NCI-H1105 (cell line): ENCODE measurements at places on chromosomes 12 and 14.
A peak's percentile ranks its signal among the peaks of the same experiment; 100 is the strongest.

DNA sequence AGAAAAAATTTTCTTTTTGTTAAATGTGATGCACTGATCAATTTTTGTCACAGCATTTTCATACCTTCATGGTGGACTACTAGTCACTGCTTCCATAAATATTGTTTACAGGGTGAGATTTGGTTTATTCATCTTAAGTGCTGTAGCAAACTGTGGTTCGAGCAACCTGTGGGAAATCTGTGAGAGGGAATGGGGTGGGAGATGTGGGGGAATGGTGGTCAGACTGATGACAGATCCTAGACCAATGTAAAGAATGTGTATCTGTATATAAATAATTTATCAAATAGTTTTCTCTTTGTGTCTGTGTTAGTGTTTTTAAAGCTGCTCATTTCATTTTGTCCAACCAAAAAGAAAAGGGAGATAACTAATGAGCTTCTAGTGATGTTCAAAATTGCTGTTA is 26.7 kb downstream of the CSRP2 start:
- DNase-seq, result no peak

DNA sequence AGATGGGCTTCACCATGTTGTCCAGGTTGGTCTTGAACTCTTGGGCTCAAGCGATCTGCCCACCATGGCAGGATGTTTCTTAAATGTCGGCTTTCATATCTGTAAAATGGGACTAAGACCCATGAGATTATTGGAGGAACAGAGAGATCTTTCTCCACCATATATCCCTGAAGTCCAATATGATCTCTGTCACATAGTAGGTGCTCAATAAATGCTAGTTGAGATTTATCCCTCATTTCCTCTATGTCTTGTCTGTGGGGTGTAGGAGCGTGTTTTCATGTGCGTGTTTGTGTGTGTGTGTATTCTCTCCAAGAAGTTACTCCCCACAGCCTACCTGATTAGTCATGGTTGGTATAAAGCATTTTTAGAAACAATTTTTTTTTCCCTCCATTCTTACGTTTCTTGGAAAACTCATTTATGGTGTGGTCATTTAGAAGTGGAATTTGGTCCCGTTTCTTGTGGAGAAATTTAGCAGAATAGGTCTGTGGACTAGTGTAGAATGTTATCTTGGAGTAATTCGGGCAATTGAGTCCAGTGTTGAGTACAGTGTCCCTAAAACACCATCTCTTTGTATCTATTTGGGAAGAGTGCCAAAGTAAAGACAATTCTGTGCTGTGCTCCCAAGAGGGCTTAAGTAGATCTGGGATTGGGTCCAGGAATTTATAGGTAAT is 4.3 kb downstream of the STRAP start:
- peak; percentile 38 for DNase-seq

- DNase-seq, result no peak
Measured at GRCh38 chr14:23286902-23287479, 1.1 kb upstream of the HOMEZ start.

DNA sequence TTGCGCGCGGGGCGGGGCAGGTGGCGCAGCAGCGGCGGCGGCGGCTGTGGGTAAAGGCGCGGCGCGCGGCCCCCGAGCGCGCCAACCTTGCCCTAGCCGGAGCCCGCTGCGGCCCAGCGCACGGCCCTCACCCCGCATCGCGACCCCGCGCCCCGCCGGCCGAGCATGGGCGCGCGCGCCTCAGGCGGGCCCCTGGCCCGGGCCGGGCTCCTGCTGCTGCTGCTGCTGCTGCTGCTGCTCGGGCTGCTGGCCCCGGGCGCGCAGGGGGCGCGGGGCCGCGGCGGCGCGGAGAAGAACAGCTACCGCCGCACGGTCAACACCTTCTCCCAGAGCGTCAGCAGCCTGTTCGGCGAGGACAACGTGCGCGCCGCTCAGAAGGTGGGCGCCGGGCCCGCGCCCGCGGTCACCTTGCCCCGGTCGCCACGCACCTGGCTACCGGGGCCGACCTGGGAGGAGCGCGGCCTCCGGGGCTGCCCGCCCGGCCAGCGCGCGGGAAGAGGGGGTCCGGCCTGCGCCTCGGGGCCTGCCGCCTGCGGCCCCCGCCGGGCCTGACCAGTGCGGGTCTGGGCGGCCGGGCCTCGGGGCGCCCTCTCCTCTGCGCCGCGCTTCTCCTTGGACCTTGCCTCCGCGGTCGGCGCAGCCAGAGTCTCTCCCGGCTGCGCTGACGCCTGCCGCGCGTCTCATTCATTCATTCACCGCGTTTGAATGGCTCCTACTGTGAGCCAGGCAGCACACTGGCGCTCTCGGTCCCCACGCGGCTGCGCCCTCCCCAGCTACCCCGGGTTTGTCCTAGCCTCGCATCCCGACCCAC is at the start of gene BRI3BP:
BRI3BP (plus strand) TSS at position 20 of the 811 bp plus-strand sequence; CDS start at position 166, 146 bp downstream.
- peak; percentile 42 for DNase-seq

DNA sequence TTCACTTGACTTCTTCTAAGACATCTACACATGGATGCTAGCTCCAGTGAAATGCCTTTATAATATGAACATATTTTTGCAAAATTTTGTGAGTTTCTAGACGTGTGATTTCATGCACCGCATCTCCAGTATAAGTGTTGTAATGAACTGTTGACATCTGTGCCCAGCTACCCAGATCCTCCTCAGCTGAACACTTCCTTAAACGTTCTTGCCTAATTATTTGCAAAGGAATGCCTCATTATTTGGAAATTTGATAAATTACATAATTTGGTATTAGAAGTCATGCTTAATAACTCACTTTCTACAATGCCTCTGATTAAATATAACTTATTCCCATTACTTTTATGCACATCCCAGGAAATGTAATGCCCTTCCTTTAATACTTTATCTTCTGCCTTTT is 14.0 kb downstream of the OR11G2 start:
- DNase-seq, result no peak

- no peak for DNase-seq
Measured at GRCh38 chr14:71985538-71986189, 53.4 kb downstream of the RGS6 start.

DNA sequence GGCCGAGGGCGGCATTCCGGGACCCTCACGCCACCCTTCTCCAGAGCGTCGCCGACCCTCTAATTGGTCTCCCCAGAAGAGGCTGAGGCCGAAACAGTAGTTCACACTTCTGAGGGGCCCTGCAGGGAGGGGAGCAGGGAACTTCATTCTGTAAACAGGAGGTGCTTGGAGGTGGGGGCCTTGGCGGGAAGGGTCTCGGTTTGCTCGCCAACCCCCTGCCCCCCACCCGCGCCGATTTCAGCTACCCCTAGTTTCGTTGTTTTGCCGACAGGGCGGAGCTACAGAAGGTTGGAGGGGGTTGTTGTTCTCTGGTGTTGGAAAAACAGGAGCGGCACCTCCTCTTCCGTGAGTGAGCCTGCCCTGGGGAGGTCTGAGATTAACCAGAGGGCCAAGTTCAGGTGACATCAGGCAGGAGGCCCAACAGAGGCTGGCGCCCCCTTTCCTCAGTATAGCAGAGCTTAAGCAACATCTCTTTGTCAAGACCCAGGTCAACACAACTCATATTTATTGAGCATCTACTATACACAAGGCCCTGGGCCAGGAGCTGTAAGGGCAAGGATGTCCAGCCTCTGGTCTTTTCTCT is 682 bp downstream of the ERBB3 start:
- DNase-seq, result no peak

DNA sequence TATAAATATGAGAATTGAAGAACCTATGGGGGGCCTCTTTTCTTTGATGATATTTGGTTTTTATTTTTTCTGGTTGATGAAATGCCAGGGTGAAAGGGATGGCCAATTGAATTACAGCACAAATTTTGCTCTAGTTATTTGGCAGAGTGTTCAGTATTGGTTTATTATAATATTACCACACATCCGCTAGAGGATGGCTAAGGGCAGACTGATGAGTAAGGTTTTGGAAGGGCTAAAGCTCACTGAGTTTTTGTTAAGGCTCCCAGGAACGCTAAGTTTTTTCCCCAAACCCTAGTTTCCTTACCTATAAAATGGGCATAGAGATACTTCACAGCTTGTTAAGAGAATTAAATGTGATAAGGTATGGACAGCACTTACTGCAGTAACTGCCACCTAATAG is 34.3 kb upstream of the LRRC10 start:
- no peak for DNase-seq

GRCh38 chr12:27906127-27906500 is 66.4 kb downstream of the PTHLH start:
- no peak for DNase-seq

DNA sequence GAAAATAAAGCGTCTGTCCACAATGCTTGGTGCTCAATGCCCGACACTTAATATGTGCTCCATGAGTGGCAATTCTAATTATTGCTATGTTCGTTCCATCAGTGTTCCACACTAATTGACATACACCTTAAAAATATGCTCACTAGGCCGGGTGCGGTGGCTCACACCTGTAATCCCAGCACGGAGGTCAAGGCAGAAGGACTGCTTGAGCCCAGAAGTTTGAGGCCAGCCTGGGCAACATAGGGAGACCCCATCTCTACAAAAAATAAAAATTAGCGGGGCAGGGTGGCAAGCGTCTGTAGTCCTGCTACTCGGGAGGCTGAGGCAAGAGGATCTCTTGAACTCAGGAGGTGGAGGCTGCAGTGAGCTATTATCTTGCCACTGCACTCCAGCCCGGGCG is 635 bp upstream of the HECTD4 start:
- no peak for DNase-seq

DNA sequence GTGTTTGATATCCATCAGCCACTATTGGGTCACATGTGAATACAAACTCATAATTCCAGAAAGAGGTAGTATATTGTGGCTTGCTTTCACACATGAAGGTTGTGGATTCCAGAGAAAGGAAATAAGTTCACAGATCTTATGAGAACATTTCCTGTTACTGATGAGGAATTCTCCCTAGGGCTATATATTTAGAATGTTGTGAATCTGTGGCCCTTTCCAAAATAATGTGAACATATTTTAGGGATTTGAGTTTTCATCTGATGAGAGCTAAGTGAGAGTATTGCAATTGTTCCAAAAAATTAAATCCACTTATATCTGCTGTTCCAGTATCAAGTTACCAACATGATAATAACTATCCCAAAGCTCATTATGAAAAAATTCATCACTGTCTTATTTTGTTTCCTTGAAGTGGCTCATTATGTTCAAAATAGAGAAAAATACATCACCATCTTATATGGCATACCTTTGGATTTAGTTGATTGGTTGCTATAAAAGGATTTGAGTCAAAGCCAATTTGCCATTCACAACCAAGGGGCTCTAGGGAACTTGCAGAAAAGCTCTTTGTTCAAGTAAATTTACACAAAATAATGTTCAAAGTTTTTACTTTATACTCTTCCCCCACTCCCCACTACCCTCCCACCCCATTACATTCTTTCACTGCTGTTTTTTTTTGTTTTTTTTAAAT is 76.3 kb downstream of the MYRFL start:
- DNase-seq, result no peak

GRCh38 chr12:5392961-5393360 is 38.9 kb upstream of the NTF3 start:
- DNase-seq, result no peak

DNA sequence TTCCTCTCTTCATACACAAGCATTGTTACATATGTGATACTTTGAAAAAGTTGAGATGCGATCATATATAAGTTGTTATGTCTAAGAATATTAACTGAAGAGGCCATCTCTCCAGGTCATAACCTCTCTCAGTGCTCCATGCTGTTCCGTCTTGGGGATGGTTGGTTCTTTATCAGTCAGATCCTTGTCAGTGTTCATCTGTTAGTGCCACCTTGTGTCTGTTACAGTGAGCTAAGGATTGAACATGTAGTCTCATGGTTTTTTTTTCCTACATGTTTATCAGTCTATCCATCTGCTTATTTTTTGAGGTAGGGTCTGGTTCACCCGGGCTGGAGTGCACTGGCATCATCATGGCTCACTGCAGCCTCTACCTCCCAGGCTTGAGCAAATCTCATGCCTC is 30.5 kb downstream of the EP400 start:
- DNase-seq, result no peak
